ENCODE measurements at places on chromosomes 2 and 18. TPM values are rescaled to one million over a fixed set of nuclear protein-coding genes. Genes with fewer than 3 reads are reported as not detected.
A peak's percentile ranks its signal among the peaks of the same experiment; 100 is the strongest.

The EVX2 gene
- not detected for polyA plus RNA-seq

- DNase-seq = no peak
- no peaks in the 10 kb centered on the region for H3K27me3 ChIP-seq
- no peak overlapping the region for H3K4me3 ChIP-seq
- no peaks in the 10 kb centered on the region for H3K4me1 ChIP-seq
- no peak overlapping the region for H3K27ac ChIP-seq
Measured at GRCh38 chr2:42309366-42309765, 51.7 kb downstream of the COX7A2L start.

The AQP12A gene
- polyA plus RNA-seq = 5.0 TPM

The PDE1A gene
- 16.1 TPM for polyA plus RNA-seq

GRCh38 chr2:40284797-40285196 lies 167.1 kb downstream of the SLC8A1 start:
- no peak overlapping the region for H3K4me3 ChIP-seq
- H3K27me3 ChIP-seq = no peaks in the 10 kb centered on the region
- peaks cover 6% of the 10 kb centered on the region for H3K4me1 ChIP-seq
- H3K27ac ChIP-seq = no peak overlapping the region
- DNase-seq = no peak

- H3K27ac ChIP-seq = peak overlapping the region; percentile 81
- H3K36me3 ChIP-seq = peaks cover 7% of the 10 kb centered on the region
- H3K4me1 ChIP-seq = peaks cover 70% of the 10 kb centered on the region
- H3K4me3 ChIP-seq = no peak overlapping the region
- no peak for DNase-seq
Measured at GRCh38 chr2:10330700-10331026, 28.0 kb downstream of the HPCAL1 start.

The BCL11A gene
- polyA plus RNA-seq = 28.2 TPM

Measured in large intestine (tissue), 12 donors.